Fibroblast of skin of left quadriceps (primary cell): ENCODE measurements at places on chromosomes 6 and 20.

- DNase-seq = no peak
Observed at GRCh38 chr6:101608703-101609102, 215.2 kb downstream of the GRIK2 start.

DNA sequence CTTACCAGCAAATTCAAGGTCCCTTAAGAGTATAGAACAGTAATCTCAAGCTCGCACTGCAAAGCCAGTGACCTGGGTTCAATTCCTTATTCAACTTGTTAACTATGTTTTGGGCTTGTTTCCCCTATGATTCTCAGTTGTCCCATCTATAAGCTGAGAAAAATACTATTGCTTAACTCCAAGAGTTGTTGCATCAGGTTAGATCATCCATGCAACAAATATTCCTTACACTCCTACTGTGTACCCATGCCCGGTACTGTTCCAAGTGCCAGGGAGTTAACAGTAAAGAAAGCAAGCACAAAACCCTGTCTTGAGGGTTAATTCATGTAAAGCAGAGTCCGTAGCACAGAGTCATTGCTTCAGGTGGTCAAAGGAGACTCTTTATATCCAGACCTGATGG, 247.3 kb downstream of the MAFB start:
- DNase-seq = no peak

DNA sequence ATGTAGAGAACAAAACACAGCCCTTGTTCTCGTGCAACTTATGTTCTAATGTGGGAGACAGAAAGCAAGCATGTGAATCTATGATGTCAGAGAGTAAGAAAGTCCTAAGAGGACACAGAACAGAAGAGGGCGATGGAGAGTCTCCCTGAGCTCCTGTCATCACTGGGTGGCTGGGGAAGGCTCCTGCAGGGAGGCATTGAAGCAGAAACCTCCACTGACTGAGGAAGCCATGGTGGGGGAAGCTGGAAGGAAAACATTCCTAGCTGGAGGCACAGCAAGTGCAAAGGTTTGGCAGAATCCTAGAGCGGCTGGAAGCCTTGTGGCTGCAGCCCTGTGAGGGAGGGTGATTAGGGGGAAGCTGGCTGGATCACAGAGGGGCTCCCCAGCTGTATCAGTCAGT, 248.0 kb downstream of the CDH26 start:
- peak; percentile 20 for DNase-seq

DNA sequence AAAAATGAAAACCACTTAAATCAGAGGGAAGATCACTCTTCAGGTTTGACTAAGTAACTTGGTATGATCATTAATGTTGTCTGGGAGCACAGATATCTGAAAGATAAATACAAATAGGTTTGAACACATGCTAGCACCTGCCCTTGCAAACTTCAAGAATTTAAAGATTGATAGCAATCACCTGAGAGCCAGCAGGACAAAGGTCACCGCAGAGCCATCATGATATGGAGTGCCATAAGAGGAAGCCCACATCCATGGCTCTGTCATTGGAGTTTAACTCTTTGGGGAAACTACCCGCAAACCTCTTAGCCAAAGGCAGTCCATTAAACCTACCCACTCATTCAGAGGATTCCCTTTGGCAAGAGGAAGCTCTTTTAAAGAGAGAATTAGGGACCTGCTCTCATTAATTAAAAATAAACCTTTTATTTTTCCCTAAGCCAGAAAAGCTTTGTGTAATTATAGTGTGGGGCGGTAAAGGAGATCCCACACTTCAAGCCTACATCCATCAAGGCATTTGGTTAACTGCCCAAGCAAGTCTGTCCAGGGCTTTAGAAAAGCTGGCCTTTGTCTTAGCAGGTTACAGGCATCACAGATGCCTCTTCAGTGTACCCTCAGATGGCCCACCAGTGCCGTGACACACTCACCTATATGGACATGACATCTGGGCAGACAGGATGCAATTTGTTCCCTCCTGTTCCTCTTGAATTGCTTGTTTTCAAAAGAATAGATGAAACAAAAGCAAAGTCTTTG, 73.0 kb downstream of the SASH1 start:
- no peak for DNase-seq

- no peak for DNase-seq
Observed at GRCh38 chr20:43969501-43970182, 55.0 kb downstream of the TOX2 start.

- DNase-seq = no peak
Observed at GRCh38 chr6:89027756-89028155, 52.8 kb upstream of the PNRC1 start.

DNA sequence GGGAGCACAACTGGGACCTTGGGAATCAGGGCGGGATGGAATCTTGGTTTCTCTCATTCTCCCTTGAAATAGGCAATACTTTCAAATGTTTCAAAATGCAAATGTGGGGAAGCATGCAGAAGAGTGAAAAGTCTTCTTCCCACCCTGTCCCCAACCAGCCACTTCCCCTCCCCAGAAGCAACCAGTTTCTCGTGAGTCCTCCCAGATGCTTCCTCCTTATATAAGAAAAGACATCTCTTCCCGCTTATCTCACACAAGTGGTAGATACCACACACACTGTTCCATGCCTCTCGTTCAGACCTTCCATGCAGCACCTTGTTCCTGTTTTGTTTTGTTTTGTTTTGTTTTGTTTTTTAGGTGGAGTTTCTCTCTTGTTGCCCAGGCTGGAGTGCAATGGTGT, 25.1 kb downstream of the HCK start:
- no peak for DNase-seq

- DNase-seq = no peak
Observed at GRCh38 chr6:162681447-162681846, 46.1 kb downstream of the PRKN start.

- no peak for DNase-seq
Observed at GRCh38 chr6:106869203-106869602, 105.3 kb downstream of the CD24 start.

DNA sequence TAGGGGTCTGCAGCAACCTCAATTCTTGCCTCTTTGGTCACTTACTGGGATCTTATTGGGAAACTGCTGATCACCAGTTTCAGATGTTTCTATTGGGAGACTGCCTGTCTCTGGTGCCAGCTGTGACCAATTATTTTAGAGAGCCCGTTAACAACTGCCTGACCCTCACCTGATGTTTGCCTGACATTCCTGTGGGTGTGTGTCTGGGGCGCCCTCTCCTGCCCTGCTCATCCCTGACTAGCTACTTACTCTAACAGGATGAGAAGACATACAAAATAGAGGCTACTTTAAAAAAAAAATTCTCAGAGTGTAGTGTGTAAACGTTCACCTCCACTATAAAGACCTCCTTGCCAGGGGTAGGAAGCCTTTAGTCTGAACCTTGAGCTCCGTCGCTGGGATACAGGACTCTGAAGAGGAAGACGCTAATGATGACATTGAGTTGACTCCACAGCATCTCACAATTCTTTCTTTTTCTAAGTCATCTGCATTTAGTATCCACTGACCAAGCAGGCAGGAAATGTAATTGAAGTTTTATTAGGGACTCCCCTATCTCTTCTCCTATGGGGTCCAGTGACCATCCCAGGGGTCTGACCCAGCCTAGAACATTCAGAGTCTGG, 54.6 kb upstream of the DDR1 start:
- no peak for DNase-seq
